Lower leg skin (tissue), 4 donors: ENCODE measurements at places on chromosomes 3 and 15.
A peak's percentile ranks its signal among the peaks of the same experiment; 100 is the strongest.

GRCh38 chr15:78931439-78932257 lies 13.2 kb downstream of the CTSH start:
- no peak for DNase-seq

DNA sequence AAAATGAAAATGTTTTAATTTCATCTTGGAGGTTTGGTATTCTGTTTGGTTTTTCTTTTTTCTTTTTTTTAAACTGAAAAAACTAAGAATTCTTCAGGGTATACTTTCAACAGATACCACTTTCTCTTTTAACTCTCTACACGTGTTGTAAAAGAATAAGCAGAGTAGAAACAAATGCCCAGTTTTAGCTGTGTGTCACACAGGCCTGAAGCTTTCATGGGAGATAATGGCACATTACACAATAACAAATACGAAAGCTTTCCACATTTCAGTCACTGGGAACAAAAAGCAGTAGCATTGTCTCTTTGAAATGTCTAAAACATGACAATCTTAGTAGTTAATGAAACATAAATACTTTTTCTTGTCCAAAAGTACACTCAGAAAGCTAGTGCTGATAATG lies 818.5 kb downstream of the TBL1XR1 start:
- DNase-seq, result no peak

GRCh38 chr3:30804984-30805383 lies 89.5 kb downstream of the GADL1 start:
- no peak for DNase-seq

DNA sequence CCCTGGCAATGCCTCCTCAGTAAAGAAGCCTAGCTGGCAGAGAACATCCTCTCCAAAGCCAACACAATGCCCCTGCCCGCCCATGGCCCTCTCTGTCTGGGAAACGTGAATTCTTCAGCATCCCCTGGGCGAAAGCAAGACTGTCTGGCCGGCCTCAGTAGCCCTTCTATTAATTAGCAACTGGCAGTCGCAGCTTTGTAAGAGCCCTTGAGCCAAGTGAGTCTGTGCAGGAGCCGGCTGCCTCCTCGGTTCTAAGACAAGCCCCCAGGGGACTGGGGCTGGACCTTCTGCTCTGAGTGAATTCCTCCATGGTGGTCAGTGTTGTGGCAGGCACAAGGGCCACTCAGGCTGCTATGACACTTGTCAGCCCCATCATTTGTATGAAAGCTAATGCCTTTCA lies 7.4 kb downstream of the HCN4 start:
- no peak for DNase-seq

- no peak for DNase-seq
Observed at GRCh38 chr3:37054370-37054769, 61.1 kb downstream of the MLH1 start.

GRCh38 chr15:83306561-83306960 lies 22.1 kb upstream of the BNC1 start:
- DNase-seq, result no peak

GRCh38 chr15:49464522-49464921 lies 41.5 kb downstream of the FGF7 start:
- DNase-seq, result no peak

DNA sequence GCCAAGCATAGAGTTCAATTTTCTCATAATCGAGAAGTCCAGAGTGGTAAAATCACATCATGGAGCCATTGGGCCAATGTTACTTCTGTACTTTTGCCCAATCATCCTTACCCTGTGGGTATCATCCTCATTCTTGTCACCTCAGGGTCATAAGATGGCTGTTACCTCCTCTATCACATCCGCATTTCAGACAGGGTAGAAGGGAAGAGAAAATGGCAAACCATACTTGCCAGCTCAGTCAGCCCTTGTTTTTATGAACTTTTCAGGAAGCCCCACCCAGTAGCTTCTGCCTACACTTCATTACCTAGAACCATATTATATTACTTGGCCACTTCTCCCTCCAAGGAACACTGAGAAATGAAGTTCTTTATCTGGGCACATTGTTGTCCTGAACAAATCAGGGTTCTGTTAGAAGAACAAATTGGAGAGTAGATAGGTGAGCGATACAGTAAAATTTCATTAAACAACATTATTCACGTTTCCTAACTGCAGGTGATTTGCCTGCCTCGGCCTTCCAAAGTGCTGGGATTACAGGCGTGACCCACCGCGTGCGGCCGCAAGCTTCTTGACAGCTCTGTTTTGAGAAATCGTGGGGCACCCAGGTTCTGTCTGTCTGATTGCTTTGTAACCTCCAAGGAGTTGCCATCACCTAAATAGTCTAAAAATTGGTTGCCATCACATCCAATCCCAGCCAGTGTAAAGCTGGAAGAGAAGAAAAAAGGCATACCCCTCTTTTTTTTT lies 34.5 kb upstream of the RPN1 start:
- no peak for DNase-seq

DNA sequence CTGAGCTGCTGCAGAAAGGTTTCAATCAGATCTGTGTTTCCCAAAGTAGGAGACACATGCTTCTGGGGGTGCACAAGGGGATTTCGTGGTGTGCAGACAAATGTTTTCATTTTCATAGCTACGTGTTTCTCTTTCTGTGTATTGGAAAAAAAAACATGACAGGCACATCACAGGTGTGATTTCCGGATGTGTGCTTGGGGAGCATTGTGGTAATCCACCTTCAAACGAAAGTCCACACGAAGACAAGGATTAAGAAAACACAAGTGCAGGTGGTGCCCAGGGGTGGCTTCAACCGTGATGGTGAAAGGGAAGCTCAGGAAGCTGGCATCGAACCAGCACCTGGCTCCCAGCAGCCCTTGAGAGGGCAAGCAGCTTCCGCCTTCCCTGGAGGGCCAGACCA lies 164.6 kb upstream of the LINGO1 start:
- no peak for DNase-seq

DNA sequence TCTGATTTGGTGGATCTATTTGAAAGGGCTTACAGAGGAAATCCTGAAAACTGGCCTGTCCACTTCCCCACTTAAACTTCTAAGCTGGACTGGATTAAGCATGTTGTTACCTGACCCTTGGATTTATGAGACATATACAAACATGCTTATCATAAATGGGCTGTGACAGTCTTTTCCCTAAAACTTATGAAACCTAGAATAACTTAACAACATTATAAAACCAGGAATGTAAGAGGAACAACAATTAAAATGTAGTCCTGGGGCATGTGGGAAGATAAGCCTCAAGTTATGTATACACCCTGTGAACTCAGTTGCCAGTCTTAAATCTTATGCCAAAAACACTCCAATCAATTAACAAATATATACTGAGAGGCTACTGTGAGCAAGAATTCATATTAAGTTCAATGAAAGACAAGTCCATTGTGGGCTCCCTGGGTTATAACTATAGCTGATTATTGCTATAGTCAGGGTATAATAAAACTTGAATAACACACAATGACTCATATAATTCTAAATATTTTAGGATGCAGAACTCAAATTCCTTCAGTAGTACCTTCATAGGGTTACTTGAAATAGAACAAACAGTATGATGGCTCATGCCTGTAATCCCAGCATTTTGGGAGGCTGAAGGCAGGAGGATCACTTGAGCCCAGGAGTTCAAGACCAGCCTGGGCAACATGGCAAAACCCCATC lies 87.2 kb upstream of the PPIB start:
- no peak for DNase-seq

DNA sequence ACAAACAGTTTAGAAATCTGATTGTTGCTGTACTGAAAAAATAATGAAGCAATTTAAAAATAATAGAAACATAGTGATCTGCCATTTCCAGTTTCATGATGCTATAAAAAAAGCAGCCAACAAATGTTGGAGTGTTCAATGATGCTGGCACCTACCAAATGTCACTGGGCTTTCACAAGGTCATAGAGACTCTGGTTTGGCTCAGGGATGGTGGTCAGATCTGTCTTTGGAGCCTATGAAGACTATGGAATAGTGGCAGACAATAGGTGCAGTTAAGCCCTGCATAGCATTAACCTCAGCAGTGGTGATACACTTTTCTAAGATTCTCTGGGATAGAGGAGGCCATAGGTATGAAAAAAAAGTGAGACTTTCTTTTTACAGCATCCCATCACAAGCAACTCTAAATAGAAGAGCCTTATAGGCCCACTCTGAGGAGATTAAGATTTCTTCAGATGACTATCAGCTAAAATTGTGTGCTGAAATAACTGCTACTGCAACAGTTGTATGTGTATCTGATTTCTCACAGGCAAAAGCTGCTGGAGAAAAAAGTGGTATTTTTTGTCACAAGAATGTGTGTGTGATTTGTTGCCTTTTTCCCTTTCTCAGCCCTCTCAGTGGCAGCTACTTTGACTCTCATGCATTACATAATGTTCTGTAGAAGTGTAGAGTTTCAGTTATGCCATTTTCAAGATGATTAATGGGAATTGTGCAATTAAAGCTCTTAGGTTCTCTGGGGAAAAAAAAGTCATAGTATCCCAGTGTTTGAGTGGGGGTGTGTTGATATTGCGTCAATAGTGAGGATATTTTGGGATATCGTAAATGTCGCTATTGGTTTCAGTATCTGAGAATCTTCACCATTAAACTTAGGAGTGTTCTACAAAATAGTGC lies 137.4 kb downstream of the MBNL1 start:
- no peak for DNase-seq

DNA sequence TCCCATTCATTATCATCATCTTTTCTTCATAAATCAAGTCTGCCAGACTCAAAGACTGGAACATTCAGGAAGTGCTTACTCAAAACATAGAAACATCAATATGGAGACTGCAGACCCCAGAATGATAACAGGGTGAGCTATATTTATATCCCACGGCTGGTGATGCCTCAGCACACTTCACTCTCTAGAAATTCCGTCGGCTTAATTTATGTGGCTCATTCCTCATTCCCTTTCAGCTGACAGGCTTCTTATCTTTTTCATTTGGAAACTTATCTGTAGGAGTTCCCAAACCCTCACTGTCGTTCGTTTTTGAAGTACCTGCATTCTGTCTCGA lies 45.5 kb downstream of the RFTN1 start:
- DNase-seq, result no peak

GRCh38 chr3:127207727-127208482 lies 15.0 kb downstream of the PRR23E start:
- no peak for DNase-seq

- DNase-seq, result peak; percentile 90
Observed at GRCh38 chr15:63381301-63382204, at the start of gene CA12. Gene CA12, minus strand, starts transcription at chr15:63381846. Its CDS starts 126 bp downstream, at chr15:63381720.
